Neuronal stem cell (in vitro differentiated cells): ENCODE measurements at places on chromosomes 7 and 10.

GRCh38 chr7:54858008-54858692 is 99.1 kb upstream of the SEC61G start:
- peak; percentile 35 for DNase-seq

DNA sequence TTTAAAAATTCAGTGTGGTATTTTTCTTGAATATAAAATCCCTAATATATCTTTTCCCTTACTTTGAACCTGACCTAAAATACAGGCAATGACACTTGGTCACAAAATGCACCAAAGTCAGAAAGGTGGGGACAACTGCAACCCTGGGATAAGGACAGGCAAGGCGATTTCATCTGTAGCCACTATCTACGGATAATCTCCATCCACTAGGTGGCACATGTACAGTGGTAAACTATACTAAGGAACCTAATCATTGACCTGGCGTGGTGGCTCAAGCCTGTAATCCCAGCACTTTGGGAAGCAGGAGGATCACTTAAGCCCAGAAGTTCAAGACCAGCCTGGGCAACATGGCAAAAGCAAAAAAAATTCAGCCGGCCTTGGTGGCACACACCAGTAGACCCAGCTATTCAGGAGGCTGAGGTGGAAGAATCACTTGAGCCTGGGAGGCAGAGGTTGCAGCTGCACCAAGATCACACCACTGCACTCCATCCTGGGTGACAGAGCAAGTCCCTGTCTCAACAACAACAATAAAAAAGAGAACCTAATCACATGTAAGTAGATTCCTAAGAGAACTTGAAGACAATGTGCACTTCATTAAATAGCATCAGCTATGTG is 98.9 kb downstream of the KMT2C start:
- DNase-seq, result peak; percentile 6

DNA sequence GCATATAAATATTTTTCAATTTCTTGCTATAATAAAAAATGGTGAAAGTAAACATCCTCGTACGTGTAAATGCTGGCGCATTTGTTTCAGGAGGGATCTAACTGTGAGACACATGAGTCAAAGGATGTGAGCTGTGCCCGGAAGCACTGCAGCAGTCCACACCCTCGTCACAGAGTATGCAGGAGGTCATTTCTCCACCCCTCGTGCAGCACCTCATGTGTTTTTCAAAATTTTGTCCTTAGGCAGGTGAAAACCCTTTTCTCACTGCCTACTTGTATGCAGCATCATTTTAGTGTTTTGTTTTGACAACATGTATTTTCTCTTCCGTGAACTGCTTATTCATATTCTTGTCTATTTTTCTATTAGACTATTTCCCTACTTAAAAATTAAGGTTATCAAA is 162.7 kb downstream of the AVL9 start:
- DNase-seq, result no peak

GRCh38 chr7:24981171-24981951 is 1.4 kb upstream of the OSBPL3 start:
- no peak for DNase-seq

DNA sequence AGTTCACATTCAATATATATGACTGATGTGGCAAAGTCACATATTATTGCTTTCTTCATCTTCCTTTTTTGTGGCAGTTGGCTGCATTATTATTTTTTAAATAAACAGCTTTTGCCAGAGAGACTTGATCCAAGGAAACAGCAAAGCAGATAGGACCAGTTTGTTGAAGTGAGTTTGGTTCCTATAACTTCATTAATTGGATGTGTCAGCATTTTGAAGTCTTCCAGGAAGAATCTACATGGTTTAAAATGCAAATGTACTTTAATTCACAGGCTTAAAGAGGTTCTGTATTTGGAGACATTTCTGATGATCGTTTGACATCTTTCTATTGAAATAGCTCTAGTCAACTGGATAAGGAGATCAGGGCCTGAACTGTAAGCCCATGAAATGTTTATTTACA is 13.2 kb downstream of the UBE2D1 start:
- no peak for DNase-seq

- no peak for DNase-seq
These were observed 35.7 kb upstream of the MTPAP start for GRCh38 chr10:30384701-30385201.

DNA sequence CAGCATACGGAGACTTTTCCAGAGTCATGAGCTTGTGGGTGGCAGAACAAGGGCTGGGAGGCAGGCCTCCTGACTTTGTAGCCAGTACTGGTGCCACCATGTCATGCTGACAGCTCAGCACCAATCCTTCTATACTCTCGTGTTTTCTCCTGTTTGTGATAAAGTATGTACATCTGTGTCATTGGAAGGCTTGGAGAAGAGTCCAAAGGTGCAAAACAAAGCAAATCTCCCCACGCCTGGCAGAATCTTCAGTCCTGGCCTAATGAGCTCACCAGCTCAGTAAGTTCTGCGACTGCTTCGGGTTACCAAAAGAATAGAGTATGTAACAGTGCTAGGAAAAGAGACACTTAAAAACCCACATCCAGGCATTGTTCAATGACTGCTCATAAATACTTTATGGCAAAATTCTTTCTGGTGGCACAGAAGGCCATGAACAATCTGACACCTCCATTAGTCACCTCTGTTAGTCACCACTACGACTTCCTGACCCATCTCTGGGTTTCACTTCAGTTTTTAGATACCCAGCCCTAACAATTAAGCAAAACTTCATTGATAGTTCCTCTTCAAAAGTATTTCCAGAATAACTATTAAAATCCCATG is 24.5 kb downstream of the STEAP1 start:
- no peak for DNase-seq

- no peak for DNase-seq
These were observed 852.9 kb downstream of the SORCS1 start for GRCh38 chr10:106311590-106311989.

DNA sequence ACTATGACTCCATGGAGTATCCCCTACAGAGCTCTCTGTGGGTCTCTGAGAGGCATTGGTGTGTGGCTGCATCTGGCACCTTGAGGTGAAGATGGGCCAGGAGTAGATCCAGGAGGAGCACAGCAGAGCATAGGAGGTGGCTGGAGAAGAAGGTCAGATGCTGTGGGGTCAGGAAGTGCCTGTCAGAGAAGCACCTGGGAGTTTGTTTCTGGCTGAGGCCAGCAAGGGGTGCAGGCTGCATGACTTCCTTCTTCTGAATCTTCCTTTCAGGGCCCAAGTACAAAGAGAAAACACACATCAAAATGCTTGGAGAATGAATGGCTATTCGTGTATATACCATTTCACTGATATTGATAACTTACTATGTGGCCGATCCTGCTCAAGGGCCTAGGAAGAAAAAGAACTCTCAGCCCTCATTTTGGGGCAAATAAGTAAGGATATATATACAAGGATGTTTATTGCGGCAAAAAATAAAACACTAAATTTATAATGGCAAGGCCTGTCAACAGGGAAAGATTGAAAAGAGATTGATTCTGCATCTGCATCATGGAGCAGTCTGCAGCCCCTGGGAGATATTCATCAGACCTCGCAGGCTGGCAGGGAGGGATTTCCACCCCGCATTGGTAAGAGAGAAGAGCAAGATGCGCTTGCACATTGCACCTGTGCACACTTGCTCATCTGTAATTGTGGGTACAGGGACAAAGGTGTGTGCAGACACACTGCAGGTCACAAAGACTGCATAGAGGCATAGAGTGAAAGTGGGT is 39.2 kb downstream of the PTPRE start:
- DNase-seq, result no peak

GRCh38 chr10:4240608-4241197 is 455.7 kb upstream of the KLF6 start:
- DNase-seq, result no peak

GRCh38 chr10:5666841-5667630 is 641 bp upstream of the ASB13 start:
- no peak for DNase-seq

DNA sequence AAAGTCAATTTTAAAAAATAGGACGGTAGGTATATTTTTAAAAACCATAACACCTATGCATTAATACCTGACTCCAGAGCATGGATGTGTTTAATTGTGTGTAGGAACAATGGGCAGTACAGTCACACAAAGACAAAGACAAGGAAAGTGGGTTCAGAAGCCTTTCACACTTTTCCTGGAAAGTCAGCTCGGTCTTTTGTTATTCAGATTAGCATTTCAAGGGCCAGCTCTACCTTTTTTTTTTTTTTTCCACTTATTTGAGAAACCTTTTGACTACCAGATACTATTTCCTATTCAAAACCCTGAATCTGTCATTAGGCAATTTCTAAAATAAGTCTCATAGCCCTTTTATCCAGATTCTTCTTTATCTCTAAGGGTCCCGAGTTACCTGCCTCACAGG is 401.9 kb downstream of the PARD3 start:
- DNase-seq, result no peak

DNA sequence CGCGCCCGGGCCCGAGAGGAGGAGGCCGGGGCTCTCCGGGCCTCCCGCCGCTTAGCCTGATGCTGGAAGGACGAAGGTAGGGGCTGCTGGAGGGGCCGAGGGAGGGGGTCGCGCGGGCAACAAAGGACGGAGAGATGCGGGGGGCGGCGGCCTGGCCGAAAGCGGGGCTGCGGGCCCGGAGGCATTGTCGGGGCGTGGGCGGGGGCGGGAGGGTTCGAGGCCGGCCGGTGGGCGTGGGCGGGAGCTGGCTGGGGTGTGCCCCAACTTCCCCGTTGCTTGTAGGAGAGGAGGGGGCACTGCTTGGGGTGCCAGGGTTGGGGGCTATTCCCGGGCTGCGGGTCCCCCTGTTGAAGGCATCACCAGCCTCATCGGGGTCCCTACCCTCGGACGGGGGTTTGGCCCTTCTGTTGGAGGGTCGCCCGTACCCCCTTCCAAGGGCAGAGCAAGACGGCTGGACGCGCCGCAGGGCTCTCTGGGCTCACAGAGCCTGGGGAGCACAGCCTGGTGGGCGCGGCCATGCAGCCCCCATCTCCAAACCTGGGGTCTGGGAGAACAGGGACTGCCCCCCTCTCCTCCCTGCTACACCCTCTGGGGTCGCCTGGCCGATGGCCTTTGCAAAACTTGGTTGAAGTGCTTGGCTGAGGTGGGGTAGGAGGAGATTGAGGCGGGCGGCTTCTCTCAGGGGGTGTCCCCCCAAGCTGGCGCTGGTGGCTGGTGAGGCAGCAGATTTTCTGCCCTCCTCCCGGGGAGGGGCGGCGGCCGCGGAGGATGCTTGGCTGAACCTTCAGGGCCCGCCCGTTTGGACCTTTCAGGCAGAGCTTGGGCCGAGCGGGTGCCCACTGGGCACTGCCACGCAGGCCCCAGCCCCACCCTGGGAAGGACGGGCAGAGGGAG is 699 bp downstream of the CLIP2 start:
- no peak for DNase-seq

DNA sequence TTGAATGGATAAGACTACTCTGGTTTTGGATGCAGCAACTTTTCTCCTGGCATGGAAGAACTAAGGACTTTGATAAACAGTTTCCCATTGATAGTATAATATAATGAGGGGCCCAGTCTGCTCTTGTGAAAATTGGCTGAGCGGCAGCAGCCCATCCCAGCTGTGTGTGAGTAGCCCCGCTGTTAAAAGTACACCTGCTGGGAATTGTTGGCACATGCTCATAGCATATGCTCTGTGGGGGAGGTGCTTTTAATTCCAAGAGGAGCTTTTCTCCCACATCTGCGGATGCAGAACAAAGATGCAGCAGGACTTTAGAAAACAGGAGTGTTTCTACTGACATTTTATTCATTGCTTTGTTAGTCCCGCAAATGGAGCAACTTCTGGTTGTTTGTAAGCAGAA is 19.0 kb downstream of the SRI start:
- DNase-seq, result no peak

DNA sequence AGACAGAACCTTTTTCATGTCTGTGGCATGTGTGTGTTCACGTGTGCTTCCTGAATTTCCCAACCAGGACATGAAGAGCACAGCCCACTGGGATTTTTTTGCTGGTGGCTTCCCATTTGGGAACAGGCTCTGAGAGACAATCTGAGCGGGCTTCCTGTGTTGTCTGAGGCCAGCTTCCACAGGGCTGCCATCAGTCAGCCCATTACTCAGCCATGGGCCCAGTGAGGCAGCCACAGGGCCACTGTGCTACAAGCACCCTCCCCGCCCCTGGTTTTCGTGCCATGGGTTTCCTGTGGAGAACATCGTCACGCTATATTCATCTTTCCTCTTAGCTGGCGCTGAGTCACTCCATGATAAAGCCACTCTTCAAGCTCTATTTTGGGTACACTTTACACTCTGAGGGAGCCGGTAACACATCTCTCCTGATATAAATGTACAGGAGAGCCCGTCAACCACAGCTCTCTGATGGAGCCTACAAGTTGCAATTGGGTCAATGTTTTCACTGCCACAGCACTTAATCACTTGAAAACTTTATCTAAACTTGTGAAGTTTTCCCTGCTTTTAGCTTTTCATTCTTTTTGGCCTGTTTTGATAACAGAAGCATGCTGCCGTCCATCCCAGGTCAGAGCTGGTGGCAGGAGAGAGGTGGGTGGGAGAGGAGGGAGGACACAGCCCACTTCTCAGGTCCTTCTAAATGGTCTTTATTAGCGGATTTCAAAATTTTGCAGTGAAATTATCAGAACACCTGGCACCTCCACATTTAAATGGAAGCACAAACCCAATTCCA is 96.9 kb downstream of the HIPK2 start:
- no peak for DNase-seq

DNA sequence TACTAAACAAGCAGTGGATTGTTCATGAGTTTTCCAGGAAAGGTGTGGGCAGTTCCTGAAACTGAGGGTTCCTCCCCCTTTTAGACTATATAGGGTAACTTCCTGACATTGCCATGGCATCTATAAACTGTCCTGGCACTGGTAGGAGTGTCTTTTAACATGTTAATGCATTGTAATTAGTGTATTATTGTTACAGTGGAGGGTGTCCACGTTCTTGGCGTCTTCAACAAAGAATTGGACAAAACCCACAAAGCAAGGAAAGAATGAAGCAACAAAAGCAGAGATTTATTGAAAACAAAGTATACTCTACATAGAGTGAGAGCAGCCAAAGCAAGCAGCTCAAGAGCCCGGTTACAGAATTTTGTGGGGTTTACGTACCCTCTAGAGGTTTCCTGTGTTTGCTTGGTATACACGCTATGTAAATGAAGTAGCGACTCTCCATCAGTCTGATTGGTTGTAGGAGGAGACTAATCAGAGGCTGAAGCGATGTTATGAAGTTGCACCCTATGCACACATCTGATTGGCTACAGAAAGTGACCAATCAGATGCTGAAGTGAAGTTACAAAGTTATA is 175.2 kb downstream of the NSUN6 start:
- DNase-seq, result no peak

GRCh38 chr10:11141571-11142091 is 124.0 kb downstream of the CELF2 start:
- no peak for DNase-seq

- peak; percentile 35 for DNase-seq
These were observed 538 bp downstream of the TFAM start for GRCh38 chr10:58385784-58386112.

- DNase-seq, result peak; percentile 11
These were observed 183.7 kb upstream of the ANK3 start for GRCh38 chr10:60573336-60573735.

DNA sequence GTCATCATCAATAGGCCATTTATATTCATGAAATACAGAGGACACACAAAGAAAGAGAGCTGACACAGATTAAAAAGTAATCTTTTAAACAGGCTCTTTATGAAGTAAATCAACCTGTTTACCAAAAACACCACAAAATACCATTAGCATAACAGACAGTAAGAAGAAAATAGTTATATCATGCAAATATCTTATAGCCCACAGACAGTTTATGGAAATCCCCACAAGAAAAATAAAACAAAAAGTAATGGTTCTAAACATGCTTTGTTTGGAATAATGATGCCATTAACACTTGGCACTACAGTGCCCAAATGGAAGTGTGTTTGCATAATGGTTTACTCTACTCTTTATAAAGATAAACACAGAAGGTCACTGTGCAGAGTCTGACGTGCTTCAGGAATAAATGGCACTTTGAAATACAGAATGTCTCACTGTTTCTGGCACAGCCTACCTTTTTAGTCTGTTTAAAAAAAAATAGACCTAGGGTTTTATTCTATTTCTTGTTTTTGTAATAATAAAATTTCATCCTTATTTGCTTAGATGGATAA is 30.1 kb downstream of the SEMA3D start:
- DNase-seq, result no peak
